ENCODE measurements at places on chromosomes 4 and X. TPM values are rescaled to one million over a fixed set of nuclear protein-coding genes. Genes with fewer than 3 reads are reported as not detected.

DNA sequence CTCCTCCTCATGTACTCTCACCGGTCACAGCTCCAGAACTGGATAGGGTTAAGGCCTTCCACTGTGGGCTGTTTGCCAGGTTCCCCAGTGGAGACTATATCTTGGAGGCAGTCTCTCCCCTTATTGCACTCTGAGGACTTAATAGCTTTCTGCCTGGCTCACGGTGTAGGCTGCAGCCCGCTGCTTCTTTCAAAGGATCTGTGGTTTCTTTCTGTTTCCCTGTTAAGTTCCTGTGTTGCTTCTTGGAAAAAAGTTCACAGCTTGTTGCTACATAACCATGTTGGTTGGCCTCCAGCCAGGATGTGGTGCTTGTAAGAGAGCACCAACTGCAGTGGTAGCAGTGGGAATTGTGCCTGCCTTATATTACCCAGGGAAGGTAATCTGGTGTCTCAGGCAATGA, 24.9 kb upstream of the ZDHHC15 start:
- no peak for DNase-seq

DNA sequence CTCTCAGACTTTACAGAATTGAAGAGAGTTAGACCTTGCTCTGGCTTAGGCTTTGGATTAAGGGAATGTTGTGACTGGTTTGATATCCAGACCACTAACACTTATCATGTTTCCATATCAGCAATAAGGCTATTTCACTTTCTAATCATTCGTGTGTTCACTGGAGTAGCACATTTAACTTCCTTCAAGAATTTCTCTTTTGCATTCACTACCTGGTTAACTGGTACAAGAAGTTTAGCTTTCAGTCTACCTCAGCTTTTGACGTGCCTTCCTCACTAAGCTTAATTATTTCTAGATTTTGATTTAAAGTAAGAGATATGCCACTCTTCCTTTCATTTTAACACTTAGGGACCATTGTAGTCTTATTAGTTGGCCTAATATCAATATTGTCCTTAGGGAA, 62.6 kb downstream of the CASP6 start:
- DNase-seq: no peak

- no peak for DNase-seq
Observed at GRCh38 chrX:154379569-154379951, 465 bp downstream of the EMD start.

DNA sequence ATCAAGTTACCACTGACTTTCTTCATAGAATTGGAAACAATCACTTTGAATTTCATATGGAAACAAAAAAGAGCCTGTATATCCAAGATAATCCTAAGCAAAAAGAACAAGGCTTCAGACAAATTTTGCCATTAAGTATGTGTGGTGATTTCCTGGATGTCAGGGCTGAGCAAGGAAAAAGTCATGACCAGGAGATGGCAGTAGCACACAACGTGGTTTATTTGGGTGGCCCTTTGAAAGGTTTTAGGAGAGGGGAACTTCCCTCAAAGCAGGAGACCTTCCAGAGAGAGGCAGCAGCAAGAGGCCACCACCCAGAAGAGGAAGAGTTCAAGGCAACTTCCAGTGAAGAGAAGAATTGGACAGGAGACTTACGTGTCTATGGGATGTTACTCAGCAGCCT, 18.1 kb upstream of the ZXDB start:
- no peak for DNase-seq

The PSAPL1 gene
- total RNA-seq: not detected

GRCh38 chrX:8237718-8238117, 66.7 kb upstream of the VCX2 start:
- no peak for DNase-seq

DNA sequence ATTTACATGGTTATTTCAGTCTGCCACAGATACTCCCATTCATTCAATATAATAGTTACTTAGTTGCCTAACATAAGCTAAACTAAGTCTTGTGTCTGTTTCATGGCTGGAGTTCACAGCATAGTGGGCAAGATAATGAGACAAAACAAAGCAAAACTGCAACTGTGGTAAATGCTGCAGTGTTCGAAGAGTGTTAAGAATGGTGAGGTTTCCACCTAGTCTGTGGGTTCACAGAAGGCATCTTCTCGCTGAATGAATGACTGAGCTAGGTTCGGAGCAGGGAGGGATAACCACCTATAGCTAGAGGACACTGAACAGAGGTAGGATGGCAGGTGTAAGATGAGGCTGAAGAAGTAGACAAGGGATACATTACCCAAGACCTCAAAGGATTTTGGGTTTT, 171.0 kb downstream of the FBXW7 start:
- DNase-seq: no peak

GRCh38 chrX:43618366-43619205, 37.5 kb upstream of the MAOA start:
- DNase-seq: no peak

The MCF2 gene
- not detected for total RNA-seq

DNA sequence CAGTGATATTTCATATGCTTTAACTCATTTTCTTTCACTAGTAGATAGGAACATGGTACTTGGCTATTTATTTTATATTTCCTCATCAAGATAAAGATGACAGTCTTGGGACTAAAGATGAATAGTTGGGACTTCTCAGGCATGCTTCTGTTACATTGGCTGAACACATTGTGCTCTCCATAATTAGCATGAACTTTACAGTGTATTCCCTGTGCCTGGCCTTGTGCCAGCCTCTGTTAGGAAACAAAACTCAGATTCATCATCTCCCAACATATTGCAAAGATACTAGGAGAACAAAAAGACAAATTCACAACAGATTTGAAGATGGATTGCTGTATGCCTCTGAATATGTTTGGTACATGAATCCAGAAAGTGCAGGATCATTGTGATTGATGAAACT, 26.4 kb downstream of the GRIA2 start:
- no peak for DNase-seq

DNA sequence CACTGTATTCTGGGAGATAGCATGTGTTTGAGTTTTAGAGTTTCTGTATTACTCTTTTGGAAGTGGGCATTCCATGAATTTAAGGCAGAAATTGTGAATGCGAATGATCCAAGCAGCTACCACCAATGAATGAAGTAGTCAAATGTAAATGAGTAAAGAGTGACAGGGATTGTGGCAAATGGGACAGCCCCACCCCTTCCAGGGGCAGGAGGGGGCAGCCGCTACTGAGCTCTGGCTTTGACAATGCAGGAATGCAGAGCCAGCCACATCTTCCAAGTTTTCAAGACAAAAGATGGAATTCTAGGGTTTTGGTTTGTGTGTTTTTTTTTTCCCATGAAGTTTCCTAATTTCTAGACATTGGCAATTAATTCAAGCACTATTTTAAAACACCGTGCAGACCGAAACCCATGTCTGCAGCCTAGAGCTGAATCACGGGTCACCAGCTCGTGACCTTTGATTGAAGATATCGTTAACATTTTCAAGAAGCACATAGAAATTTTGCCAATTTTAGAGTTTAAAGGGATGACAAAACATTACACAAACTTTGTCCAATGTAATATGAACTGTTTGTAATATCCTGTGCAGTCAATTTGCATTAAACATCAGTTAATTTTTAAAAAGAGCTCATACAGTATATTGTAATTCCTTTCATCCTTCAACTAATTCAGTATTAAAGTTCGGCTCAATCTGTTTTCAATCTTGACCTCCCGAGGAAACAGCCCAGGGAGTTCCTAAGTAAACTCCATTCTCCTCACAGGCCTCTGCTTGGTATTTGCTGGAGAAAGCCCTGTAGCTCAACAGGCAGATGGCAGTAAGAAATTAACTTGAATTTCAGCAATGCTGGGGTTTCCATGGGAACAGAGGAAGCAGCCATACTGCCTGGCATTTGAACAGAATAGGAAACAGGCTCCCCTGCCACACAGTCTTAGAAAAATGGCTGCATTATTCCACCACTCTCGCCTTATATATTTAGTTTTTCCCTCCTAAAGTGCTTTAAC, 83.4 kb downstream of the UCHL1 start:
- peak; percentile 71 for DNase-seq

DNA sequence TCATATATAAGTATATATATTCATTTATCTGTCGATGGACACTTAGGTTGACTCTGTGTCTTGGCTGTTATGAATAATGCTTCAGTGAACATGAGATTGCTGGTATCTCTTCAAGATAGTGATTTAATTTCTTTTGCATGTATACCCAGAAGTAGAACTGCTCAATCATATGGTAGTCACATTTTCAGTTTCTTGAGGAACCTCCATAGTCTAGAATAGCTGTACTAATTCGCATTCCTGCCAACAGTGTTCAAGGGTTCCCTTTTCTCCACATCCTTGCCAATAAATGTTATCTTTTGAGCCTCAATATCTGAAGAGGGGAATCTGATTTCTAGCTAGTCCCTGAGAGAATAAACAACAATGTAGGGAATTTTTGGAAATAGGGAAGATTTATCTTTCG, 32.4 kb upstream of the CCNG2 start:
- no peak for DNase-seq

GRCh38 chrX:104435249-104435648, 130.8 kb upstream of the IL1RAPL2 start:
- DNase-seq: no peak

The ZMYM3 gene
- 28.7 TPM for total RNA-seq

The SNCA gene
- total RNA-seq: 0.63 TPM

The SLC16A2 gene
- total RNA-seq: 68.5 TPM

GRCh38 chr4:57158762-57159161, 48.6 kb upstream of the IGFBP7 start:
- no peak for DNase-seq

The UTP3 gene
- 48.0 TPM for total RNA-seq

DNA sequence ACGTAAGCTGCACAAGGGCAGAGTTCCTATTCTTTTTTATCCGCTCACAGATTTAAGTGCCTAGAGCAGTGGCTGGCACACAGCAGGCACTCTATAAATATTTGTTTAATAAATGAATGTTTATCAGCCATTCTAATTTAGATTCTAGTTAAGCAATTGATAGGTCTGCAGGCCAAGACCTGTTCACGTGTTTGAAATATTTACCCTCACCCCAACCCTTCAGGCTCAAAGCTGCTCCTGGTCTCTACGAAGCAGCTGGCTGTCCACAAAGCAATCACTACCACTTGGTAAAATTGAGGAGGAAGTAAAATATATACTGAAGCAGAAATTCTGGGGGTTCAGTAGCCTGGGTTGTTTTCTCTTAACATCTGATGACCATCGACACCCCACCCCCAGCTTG, 158.1 kb downstream of the MGST2 start:
- DNase-seq: no peak

DNA sequence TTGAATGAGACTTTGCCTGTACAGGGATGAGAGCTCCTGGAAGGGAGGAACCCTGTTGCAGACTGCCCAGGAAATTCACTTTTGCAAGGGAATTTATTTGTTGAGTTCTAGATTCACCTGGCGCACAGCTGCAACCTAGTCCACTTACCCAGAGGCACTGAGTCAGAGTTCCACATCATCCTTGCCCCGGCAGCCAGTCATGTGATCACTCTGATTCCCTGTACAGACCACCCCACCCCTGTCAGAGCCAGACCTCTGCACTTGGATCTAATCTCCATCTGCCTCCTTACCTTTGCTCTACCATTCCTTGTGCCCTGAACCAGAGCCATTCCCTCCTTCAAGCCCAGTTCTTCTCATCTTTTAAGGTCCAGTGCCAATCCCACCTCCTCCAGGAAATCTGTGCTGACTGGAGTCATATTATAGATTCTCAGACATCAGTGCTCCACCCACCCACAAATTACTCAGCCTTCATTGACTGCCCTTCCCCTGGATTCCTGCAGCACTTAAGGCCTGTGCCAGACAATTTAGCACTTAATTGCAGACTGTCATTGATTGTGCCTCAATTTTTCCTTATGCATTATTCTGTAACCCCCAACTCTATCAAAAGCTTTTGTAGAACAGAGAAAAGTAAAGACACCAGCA, 84.1 kb upstream of the MAGEA4 start:
- no peak for DNase-seq

Measured in HFFc6 (cell line).